ENCODE measurements at places on chromosomes 11 and 22. TPM values are rescaled to one million over a fixed set of nuclear protein-coding genes. Genes with fewer than 3 reads are reported as not detected.
A peak's percentile ranks its signal among the peaks of the same experiment; 100 is the strongest.

PRR5 gene
- total RNA-seq = 35.7 TPM

- H3K27me3 ChIP-seq = peaks cover 6% of the 10 kb centered on the region
- H3K27ac ChIP-seq = no peak overlapping the region
- no peak for DNase-seq
- H3K4me1 ChIP-seq = peaks cover 43% of the 10 kb centered on the region
These were observed 3.9 kb downstream of the MALAT1 start for GRCh38 chr11:65502555-65503367.

VSTM5 gene
- not detected for total RNA-seq

DNA sequence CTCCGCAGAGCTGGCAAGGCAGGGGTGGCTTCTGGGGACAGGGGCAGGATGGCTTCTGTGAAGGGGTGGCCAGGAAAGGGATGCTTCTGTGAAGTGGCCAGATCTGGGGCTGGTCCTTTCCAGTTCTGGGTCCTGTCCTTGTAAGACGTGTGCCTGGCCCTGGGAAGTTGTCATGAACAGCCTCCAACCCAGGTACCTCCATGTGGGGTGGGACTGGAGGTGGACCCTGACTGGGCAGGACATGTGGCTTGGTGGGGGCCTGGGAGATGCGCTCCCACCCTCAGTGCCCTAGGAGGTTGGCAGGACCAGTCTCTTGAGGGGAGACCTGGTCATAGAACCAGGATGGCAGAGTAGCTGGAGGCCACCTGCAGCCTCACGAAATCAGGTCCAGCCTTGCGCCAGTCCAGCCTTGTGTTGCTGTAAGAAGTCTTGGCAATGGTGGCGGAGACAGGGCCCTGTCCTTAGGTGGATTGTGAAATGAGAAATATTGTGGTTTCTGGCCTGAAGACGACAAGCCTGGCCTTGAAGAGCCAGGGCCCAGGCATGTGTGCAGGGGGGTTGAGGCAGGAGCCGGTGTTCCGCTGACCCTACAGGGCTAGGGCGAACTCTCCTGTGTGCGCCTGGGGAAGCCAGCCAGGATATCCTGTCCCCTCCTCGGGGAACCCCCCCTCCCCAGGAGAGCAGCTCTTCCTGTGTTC is 2.6 kb downstream of the KCNQ1 start:
- no peaks in the 10 kb centered on the region for H3K36me3 ChIP-seq
- DNase-seq = no peak
- H3K4me1 ChIP-seq = peaks cover 26% of the 10 kb centered on the region
- H3K4me3 ChIP-seq = peak overlapping the region; percentile 55
- peaks cover 16% of the 10 kb centered on the region for H3K27me3 ChIP-seq

GRCh38 chr11:28457481-28458065 is 349.4 kb downstream of the METTL15 start:
- no peak overlapping the region for H3K4me3 ChIP-seq
- no peaks in the 10 kb centered on the region for H3K4me1 ChIP-seq
- H3K27ac ChIP-seq = no peak overlapping the region
- H3K36me3 ChIP-seq = no peaks in the 10 kb centered on the region

MMP8 gene
- not detected for total RNA-seq

DNA sequence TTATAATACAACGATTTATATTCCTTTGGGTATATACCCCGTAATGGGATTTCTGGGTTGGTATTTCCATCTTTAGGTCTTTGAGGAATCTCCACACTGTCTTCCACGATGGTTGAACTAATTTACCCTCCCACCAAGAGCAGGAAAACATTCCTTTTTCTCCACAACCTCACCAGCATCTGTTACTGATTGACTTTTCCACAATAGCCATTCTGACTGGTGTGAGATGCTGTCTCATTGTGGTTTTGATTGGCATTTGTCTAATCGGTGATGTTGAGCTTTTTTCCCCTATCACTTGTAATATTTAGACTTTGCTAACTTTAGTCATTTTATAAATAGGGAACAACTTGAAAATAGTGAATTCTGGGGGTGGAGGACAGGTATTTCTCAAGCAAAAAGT is 58.1 kb downstream of the PPFIA1 start:
- no peaks in the 10 kb centered on the region for H3K27me3 ChIP-seq
- H3K36me3 ChIP-seq = peaks cover 48% of the 10 kb centered on the region
- peaks cover 13% of the 10 kb centered on the region for H3K4me1 ChIP-seq
- DNase-seq = no peak
